ENCODE measurements at places on chromosomes 11 and 22.

DNA sequence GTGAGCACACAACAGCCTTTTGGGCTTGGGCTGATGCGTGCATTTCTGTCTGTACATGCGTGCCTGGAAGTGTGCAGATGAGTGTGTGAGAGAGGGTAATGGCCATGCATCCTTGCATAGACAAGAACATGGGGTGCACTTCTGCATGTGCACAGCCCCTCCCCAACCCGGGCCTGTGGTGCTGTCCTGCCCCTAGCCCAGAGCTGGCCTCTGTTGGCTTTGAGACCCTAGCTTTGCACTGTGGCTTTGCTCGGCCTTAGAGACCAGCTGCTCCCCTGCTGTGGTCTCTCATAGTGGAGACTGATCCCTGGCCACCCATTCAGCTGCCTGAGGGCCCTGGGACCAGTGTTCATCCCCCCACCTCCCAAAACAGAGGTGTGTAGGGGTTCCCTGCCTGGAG, 25.4 kb downstream of the ST3GAL4 start:
- DNase-seq, result no peak

DNA sequence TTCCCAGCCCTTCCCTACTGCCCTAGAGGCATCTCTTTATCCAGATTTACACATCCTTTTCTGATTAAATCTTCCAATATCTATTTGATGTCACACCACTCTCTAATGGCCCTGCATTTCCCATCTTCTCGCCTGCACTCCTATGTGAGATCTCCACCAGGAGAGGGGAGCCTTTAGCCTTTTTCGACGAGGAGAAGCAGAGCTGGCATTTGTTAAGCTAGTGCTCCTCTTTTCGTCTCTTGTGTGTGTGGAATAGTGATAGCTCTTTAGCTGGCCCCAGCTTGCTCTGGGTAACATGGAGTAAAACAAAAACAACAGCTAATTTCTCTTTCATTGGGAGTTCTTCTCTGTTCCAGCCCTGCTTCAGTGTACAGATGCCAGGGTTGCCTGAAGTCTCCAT, 536.5 kb downstream of the NTM start:
- no peak for DNase-seq

DNA sequence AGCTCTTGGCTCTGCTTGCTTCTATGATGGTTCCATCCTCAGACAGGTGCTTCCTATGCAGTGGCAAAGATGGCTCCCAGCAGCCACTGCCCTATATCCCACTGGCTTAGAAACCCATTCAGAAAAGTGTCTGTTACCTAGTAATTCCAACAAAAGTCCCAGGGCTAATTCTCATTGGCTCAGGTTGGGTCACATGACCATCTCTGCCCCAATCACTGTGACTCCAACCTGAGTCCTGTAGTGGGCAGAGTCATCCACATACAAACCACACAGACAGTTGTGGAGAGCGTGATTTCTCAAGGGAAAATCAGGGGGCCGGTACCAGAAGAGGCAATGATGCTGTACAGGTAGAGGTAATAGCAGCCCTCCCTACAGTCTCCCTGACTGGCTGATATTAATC, 67.5 kb downstream of the LHFPL7 start:
- no peak for DNase-seq

DNA sequence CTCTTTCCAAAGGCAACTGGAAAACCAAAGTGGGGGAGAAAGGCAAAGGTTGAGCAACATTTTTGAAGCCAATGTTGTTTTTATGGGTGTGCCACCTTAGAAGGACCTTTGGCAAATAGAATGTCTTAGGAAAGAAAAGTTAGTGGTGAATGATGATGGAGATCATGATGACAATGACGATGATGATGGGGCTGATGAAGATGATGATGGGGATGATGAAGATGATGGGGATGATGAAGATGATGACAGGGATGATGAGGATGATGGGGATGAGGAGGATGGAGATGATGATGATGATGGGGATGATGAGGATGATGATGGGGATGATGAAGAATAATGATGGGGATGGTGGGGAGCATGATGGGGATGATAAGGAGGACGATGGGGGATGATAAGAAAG, 78.4 kb upstream of the MTMR2 start:
- no peak for DNase-seq

GRCh38 chr11:108824545-108824944, 159.7 kb downstream of the DDX10 start:
- no peak for DNase-seq

DNA sequence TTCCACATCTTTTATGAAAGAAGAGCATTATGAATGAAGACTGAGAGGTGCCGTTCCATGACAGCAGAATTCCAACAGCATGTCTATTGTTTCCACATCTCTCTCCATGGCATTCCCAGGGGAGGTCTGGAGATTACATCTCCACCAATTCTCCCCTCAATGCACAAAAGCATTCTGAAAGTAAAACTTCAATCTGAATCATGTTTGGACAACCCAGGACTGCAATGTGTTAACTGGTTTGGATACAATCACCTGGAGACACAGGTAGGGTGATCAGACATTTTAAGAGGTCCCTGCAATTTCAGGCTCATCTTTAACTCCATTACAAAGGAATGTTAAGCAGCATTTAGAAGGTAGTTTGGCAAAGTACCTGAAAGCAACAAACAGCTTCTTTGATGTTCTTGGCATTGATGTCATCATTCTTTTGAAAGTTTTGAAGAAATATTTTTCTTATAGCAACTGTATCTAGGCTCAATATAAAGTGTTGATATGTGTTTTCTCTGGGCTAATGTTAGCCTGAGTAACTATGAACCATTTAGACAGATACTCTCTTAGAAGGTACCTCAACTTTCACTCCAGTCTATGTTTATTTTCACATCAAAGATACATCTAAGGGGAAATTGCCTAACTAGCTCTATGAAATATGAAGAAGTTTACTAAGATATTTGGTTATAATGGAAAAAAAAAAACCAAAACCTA, 181.4 kb upstream of the MTMR2 start:
- DNase-seq, result no peak

- no peak for DNase-seq
These were observed 9.4 kb downstream of the SLC22A12 start for GRCh38 chr11:64600281-64600992.

GRCh38 chr11:66891851-66892660, 35.2 kb downstream of the LRFN4 start:
- no peak for DNase-seq

DNA sequence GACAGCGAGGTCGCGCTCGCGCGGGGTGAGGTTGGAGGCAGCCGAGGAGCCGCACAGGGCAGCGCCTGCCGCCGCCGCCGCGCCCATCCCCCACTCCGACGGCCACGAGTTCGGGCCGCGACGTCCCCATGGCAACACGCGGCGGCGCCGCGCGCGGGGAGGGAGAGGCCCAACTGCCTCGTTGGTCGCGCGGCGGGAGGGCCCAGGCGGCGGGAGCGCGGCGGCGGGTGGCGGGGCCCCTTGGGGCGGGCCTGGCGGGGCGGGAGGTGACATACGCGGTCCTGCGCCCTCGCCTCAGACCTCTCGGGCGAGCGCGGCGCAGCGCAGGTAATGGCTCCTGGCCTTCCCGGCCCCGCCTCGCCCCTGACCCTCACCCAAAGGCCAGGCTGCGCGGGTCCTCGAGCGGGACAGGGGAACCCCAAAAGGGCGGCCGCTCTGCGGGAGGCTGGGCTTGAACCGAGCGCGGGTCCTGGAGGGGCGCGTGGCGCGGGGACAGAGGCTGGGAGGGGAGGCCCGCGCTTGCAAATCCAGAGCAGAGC, at the start of gene DEUP1:
Gene DEUP1 (plus strand): TSS at position 297 of the 539 bp plus-strand sequence. CDS start 1,518 bp downstream, outside the sequence.
- peak; percentile 62 for DNase-seq

GRCh38 chr11:94584978-94585377, 17.8 kb downstream of the PIWIL4 start:
- no peak for DNase-seq

GRCh38 chr11:16081382-16082094, 274.8 kb downstream of the SOX6 start:
- DNase-seq, result peak; percentile 18

DNA sequence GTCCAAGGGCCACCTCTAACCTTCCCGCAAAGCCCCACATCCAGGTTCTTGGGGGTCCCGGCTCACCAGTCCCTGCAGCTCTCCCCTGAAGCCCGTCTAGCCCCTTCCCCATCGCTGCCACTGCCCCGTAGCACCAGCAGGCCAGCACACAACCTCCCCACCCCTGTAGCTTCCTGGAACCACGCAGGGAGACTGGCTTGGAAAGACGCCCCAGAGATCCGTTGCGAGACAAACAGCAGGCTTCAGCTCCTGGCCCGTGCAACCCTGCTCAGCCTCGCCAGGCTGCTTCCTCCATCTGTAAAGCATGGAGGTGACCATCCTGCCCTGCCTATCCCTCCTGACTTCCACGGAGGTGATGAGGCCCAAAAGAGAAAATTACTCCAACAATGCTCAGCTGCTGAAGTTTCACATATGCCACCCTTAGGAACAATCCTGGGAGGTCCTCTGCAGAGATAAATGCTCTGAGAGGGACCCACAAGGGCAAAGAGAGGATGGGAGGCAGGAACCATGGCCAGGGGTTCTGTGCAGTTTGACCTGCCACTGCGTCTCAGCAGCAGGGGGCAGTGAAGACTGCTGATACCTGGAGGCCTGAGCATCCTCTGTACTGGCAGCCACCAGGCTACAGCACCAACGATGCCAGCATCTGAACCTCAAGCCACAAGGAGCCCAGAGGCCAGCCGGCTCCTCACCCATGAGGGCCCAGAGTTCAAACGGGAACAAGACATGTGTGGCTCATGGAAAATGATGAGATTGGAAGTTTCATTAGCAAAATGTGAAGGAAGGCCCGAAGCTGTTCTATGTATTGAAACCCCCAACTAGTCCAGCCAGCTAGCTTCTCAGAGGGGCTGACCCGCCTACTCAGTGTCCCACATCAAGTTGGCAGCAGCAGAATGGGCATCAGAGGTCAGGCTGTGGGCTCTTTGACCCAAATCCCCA, 16.1 kb downstream of the DGCR2 start:
- DNase-seq, result no peak

- no peak for DNase-seq
These were observed 430.6 kb downstream of the MIAT start for GRCh38 chr22:27088026-27088425.

DNA sequence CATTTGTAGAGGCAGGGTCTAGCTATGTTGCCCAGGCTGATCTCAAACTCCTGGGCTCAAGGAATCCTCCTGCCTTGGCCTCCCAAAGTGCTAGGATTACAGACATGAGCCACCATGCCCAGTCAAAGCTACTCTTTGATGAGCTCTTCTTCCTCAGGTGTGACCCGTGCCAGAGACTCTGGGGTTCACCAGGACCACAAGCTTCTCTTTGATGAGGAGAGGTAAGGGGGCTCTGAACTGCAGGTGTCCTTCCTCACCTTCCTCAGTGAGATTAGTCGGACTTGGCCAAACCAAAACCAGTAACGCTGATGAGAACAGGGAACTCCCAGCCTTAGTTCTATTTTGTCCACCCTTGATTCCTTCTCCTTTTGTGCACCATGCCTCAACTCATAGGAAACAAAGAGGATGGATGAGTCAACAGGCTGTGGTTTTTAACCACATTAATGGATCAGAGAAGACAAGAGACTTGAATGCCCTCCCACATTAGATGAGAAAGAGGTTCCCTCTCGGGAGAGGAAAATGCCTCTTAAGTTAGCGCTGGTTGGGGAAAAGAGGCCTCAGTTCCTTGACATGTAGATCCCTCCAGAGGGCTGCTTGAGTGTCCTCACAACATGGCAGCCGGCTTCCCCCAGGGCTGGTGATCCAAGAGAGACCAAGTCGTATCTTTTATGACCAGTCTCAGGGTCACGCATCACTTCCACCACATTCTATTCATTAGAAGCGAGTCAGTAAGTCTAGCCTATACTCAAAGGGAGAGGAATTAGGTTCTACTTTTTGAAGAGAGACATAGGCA, 25.7 kb upstream of the CTR9 start:
- no peak for DNase-seq

- no peak for DNase-seq
These were observed 115.9 kb downstream of the NAV2 start for GRCh38 chr11:19828382-19829108.

DNA sequence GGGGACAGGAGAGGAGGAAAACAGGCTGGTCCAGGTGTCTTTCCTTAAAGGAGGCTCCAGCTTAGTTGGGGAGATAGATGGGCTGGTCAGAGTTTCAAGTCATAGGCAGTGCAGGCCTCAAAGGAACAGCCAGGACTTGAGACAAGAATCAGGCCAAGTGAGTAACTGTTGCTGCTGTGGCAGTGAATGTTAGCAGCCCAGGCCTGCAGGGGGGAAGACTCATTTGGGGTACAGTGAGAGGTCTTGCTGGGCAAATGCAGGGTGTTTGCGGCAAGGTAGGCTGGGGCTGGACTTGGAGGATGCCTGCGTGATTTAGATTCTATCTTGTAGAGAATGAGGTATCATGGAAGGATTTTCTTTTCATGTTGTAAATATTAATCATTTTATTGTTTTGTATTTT, 24.1 kb downstream of the PTPRJ start:
- no peak for DNase-seq

GRCh38 chr11:103332409-103332808, 223.2 kb downstream of the DYNC2H1 start:
- no peak for DNase-seq

DNA sequence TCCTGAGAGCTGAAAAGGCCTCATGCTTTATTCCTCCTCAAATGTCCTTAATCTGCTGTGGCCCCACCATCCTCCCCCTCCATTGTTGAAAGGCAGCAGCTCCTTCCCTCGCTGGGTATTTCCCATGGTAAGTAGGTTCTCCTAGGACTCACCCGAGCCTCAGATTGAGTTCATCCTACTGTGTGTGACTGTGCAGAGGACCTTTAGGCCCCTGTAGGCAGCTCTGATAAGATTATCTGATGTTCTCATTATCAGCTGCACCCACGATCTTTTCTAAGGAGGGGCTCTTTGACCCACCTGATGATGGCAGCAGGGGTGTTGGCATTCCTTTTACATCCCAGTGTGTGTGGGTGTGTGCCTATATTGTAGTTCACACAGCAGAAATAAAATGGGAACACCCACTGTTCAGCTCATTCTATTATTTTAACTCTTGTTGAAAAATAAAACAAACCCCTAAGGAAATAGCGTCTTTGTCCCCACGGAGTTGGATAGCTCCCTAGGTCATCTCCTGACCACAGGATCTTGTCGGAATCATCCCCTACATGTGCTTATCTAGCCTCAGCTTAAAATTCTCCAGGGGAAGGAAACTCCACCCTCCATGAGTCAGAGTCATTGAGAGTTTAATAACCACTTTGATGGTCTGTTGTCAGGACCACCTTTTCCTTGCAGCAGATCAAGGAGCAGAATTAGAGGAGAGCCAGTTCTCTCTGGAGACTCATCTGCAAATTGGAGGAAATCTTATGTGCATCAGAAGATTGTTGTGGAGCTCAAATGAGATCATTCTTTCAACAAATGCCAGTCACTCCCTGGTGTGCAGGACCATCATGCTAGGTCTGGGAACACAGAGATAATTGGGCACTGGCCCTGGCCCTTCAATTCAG, 19.3 kb downstream of the ENDOD1 start:
- DNase-seq, result no peak
